ENCODE measurements at places on chromosomes 5 and 9.

- no peak for DNase-seq
Measured at GRCh38 chr5:15864536-15865215, 314.9 kb downstream of the MARCHF11 start.

GRCh38 chr9:35163413-35163812 lies 1.6 kb downstream of the UNC13B start:
- no peak for DNase-seq

- no peak for DNase-seq
Measured at GRCh38 chr5:76471406-76471805, 68.3 kb downstream of the IQGAP2 start.

GRCh38 chr9:38765101-38765500 lies 45.2 kb upstream of the FAM240B start:
- DNase-seq, result no peak

DNA sequence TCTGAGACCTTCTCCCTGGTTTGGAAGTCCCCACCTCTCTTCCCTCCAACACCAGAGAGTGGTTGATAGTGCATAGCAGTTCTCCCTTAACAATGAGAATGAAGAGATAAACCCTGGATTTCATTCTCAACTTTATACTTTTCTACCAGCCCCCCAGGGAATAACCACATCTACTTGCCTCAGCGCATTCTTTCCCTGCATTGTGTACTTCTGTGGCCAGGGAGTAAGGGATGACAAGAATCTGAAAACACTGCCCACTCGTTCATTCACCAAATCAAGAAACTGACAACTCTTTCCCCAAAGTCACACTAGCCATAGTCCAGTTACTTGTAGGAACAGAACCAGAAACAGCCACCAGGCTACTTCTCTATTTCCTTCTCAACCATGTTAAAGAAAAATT lies 46.0 kb upstream of the SPIN1 start:
- no peak for DNase-seq
